ENCODE measurements at places on chromosomes 7 and 10. TPM values are rescaled to one million over a fixed set of nuclear protein-coding genes. Genes with fewer than 3 reads are reported as not detected.

DNA sequence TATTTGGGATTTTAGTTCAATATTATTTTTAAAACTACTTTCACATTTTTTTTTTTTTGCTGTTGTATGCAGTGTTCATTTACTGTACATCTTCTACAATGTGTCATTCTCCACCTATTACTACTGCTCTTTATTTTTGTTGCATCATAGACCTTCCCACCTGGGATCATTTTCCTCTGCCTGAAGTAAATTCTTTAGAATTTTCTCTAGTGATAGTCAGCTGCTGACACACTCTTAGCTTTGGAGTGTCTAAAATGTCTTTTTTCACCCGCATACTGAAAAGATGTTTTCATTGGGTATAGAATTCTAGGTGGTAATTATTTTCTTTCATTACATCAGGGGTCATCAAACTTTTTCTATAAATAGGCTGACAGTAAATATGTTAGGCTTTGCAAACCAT is 30.5 kb downstream of the CFAP43 start:
- no peak for DNase-seq

DNA sequence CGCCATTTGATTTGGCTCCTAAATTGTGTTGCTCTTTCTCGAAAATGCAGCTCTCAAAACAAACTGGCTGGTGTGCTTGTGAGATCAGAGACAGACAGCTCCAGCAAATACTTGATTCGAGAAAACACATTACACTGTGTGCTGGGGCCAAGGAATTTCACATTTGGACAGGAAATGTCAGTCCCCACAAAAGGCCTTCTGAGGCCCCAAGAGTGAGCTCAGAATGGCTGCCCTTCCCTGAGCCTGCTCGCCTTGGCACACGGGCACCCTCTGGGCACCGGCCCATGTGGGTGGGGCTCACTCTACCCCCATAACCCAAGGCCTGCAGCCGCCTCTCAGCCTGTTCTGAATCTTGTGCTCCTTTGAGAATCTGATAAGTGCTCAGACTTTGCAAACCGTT is 13.9 kb upstream of the HSPA12A start:
- DNase-seq = no peak

- DNase-seq = no peak
These were observed 2.6 kb upstream of the BMPR1A start for GRCh38 chr10:86753638-86754434.

- DNase-seq = peak; percentile 55
These were observed 30.4 kb upstream of the PPIF start for GRCh38 chr10:79316671-79317431.

- DNase-seq = no peak
These were observed 83.1 kb upstream of the MPP7 start for GRCh38 chr10:28385748-28386502.

DNA sequence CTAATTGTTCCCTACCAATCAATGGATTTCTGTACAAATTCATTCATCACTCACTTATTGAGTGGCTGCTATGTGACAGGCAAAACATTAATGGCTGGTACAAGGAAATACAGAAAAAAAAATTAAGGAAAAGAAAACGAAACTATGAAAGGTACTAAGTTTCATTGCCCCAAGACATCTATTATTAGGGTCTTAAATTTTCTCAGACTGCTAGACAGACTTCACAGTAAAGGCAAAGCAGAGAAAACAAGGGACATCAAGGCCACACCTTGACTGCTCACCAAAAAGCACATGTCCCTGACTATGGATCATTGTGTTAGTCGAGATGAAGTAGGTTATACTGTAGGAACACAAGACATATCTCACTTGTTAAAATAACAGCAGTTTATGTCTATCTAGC is 36.5 kb downstream of the DGKI start:
- DNase-seq = no peak

DNA sequence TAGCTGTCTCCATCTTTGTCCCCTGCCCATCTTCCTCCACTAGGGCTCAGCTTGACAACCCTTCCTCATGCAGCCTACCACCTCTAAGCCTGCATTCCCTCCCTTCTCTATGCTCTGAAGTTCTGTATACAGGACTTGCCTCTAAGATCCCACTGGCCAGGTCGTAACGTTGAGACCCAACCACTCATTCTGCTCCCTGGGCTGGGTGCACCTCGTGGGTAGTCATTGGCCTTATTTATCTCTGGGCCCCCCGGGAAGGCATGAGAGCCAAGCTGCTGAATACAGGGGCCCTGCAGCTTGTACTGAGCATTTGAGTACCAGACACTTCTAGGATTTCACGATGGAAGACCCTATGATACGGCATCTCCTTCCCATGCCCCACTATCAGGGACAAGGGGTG is 31.2 kb downstream of the MYL10 start:
- DNase-seq = no peak

- DNase-seq = no peak
These were observed 74.8 kb downstream of the THSD7A start for GRCh38 chr7:11757153-11757552.

The MMRN2 gene
- total RNA-seq = 1.9 TPM

The TLL2 gene
- total RNA-seq = 0.18 TPM

The HELLS gene
- total RNA-seq = 98.0 TPM

The PURB gene
- 8.9 TPM for total RNA-seq

Data from PC-3 (cell line).